HS-5 (cell line): ENCODE measurements at places on chromosomes 7 and 10.

DNA sequence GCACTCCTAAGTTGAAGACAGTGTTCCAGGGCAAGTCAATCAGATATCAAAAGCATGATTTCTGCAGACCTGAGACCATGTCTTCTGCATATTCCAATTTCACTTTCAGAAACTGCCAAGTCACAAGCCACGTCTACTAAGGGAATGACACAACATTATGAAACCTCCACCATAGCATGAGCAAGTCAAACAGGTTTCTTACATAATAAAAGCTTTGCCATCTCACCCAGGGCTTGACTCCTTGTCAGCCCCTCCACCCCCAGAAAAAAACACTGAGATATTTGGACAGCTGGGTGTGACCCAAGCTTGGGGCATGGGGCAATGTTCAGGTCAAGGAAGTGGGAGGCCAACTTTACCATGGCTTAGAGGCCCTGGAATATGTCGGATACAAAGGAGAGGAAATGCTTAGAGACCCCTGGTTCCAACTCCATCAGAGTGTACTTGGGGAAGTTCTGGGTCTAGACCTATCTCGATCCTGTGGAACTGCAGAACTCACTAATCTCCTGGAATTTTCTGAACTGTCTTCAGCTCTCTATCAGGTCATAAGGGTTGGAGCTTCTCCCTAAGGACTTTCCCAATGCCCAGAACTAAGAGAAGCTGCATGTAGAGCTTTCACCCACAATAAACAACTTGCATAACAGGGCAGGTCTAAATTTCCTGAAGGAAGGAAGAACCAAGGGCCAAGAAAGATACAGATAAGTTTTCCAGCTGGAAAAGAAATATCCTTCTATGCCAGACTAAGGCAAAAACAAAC, 80.6 kb upstream of the NAMPT start:
- no peak for DNase-seq

GRCh38 chr10:62082729-62083411, 181.4 kb downstream of the ARID5B start:
- DNase-seq = no peak

DNA sequence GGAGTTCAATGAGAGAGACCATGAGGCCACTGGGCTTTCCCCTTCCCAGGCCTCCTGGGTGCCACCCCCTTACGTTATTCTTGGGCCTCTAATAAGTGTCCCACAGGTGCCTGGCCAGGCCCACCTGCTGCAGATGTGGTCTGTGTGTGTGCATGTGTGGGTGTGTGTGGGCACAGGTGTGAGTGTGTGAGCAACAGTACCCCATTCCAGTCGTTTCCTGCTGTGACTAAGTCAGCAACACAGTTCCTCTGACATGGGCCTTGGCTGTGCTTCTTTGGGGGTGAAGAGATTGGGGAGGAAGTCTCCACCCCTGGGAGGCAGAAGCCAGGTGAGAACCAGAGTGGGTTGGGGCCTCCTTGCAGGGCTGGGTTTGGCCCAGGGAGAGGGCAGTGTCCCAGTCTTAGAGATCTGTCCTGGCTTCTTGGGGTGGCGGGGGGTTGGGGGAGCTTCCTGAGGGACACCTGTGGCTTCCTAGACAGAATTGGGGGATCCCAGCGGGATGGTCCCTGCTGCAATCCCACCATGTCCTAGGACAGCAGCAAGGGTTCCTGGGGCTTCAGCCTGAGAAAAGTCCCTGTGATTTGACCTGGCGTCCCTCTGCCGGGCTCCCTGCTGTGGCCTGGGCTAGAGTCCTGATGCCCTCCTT, 4.1 kb upstream of the PILRB start:
- no peak for DNase-seq

GRCh38 chr7:135273581-135273980, 39.9 kb downstream of the STRA8 start:
- DNase-seq = no peak

DNA sequence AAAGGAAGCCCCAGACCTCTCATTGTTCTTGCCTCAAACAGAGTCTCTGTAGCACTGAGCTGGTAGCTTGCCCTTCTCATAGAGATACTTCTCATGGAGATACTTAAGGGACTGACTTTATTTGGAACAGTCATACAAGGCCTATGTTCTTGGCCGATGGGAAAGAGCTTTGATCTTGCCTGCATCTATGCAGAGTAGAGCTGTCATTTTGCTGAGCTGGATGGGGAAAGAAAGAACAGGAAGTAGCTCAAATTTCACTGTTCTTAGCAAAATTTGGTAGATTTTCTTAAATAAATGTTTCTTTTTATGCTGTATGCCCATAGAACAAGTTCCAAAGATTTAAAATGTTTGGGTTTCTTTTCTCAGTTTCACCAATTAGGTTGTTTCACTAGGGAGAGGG, 119.3 kb upstream of the SEC61G start:
- DNase-seq = no peak

- no peak for DNase-seq
These were observed 20.0 kb downstream of the TMEM273 start for GRCh38 chr10:49168171-49168540.

GRCh38 chr7:150988230-150989226, 2.3 kb upstream of the NOS3 start:
- DNase-seq = no peak
